ENCODE measurements at places on chromosomes 1 and 21. TPM values are rescaled to one million over a fixed set of nuclear protein-coding genes. Genes with fewer than 3 reads are reported as not detected.

DNA sequence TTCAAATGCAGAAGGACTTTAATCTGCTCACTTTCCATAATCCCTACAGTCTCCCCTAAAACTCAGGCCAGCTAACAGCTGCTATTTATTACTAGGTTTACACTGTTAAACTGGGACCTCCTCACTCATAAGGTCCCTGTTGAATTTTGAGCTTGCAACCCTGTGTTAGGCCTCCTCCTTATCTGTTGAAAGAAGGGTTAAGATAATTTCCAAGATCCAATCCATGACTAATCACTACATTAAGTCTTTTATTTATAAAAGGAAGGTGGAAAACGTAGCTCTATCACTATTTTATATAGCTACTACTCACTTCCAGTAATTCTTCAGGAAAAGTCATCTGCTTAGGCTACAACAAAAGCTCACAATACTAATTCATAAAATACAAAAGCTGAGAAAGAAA lies 79.5 kb downstream of the EVI5 start:
- H3K27me3 ChIP-seq, result no peaks in the 10 kb centered on the region
- H3K27ac ChIP-seq, result no peak overlapping the region
- H3K36me3 ChIP-seq, result no peaks in the 10 kb centered on the region
- H3K4me3 ChIP-seq, result no peak overlapping the region
- no peak for DNase-seq

GRCh38 chr1:97050506-97050905 lies 328.9 kb downstream of the PTBP2 start:
- H3K27ac ChIP-seq, result no peak overlapping the region
- DNase-seq, result peak; percentile 80
- no peaks in the 10 kb centered on the region for H3K36me3 ChIP-seq

DNA sequence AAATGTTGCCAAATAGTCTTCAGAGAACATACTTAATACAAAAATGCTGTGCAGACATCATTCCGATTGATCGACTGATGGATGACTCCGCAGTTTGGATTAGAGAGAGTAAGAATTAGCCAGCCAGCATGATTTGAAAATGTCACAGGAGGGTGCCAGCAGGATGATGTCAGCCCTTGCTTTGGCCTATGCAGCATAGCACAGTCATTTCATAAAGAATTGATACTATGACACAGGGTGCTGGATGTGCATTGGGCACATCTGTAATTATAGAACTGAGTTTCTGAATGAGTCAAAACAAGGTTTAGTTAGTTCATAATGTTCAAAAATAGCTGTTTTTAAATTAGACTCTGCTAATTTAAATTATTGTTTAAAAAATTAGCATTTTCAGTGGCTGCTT lies 21.6 kb upstream of the TRAF5 start:
- no peaks in the 10 kb centered on the region for H3K27me3 ChIP-seq
- DNase-seq, result no peak
- no peak overlapping the region for H3K4me3 ChIP-seq
- H3K27ac ChIP-seq, result no peak overlapping the region

TNFRSF25 gene
- total RNA-seq, result 9.5 TPM

GRCh38 chr21:45374826-45375455 lies 30.0 kb upstream of the COL18A1 start:
- DNase-seq, result no peak
- H3K4me3 ChIP-seq, result no peak overlapping the region
- no peaks in the 10 kb centered on the region for H3K27me3 ChIP-seq
- H3K36me3 ChIP-seq, result no peaks in the 10 kb centered on the region
- H3K4me1 ChIP-seq, result peaks cover 6% of the 10 kb centered on the region

DNA sequence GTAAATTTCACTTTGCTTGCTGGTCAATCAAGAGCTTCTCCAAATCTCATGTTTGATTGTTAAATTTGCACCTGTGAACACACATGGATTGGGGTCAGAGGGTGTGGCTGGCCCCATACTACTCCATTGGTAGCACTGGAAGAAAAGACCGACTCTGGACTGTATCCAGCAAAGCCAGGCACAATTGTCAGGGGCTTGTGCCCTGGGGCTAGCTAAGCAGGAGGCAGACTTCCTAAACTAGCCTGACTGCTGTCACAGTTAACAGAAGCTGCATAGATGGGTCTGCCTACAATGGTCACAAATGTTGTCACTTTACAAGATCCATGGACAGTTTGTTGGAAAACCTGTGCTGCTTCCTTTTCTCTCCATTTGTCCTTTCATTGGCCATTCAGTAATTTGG lies 421.0 kb downstream of the DSCAM start:
- no peak overlapping the region for H3K4me3 ChIP-seq
- peaks cover 3% of the 10 kb centered on the region for H3K4me1 ChIP-seq
- H3K27ac ChIP-seq, result no peak overlapping the region

FAM177B gene
- total RNA-seq, result 0.66 TPM

DNA sequence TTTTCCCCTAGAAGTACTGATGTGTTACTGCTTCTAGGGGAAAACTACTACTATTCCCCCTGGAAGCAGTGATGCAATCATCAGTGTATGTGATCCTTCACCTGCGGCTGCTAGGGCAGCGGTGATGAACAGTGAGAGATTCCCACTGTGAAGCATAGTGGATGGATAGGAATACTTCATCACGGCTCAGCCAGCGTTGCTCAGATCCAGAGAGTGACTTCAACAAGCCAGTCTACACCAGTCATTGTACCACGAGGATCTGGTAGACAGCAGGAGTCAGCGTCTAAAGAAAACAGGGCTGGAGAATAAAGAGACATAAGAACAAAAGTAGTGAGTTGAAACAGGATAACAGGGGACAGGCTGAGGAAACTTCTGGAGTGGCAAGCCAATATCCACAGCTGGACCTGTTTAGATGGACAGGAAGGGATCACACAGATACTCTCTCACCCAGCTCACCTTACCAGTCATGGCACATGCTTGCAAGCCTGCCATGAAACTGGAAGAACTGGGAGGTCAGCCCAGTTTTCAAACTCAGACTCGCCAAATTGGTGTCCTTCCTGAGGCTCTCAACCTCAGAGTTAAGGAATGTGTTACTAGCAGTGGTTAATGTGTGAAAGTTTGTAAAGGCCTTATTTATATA lies 42.4 kb upstream of the LRRC52 start:
- no peaks in the 10 kb centered on the region for H3K36me3 ChIP-seq
- no peaks in the 10 kb centered on the region for H3K27me3 ChIP-seq
- no peak overlapping the region for H3K4me3 ChIP-seq
- no peak overlapping the region for H3K27ac ChIP-seq
- no peak for DNase-seq
- H3K4me1 ChIP-seq, result no peaks in the 10 kb centered on the region

DNA sequence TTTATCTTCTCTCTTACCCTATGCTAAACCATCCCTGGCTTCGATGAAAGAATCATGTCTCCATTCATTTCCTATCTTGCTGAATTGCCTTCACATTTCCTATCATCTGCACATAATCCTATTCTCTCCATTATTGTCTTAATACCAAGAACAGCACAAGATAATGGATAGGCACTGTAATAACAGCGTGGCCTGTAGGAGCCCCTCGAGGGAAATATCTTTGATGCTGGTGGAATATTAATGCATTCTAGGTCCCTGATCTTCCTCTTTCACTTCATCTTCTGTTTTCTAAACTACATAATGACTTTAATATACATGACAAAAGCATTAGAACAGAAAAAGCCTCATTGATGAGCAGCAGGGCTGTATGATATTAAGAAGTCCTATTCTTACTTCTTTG lies 720.6 kb downstream of the RWDD3 start:
- no peaks in the 10 kb centered on the region for H3K4me1 ChIP-seq
- no peaks in the 10 kb centered on the region for H3K36me3 ChIP-seq
- H3K4me3 ChIP-seq, result no peak overlapping the region
- no peak overlapping the region for H3K27ac ChIP-seq
- DNase-seq, result no peak
- no peaks in the 10 kb centered on the region for H3K27me3 ChIP-seq

OR14A2 gene
- total RNA-seq, result not detected

GRCh38 chr1:218365226-218365999 lies 20.3 kb downstream of the TGFB2 start:
- no peak for DNase-seq
- peaks cover 10% of the 10 kb centered on the region for H3K36me3 ChIP-seq
- peaks cover 6% of the 10 kb centered on the region for H3K4me1 ChIP-seq

DNA sequence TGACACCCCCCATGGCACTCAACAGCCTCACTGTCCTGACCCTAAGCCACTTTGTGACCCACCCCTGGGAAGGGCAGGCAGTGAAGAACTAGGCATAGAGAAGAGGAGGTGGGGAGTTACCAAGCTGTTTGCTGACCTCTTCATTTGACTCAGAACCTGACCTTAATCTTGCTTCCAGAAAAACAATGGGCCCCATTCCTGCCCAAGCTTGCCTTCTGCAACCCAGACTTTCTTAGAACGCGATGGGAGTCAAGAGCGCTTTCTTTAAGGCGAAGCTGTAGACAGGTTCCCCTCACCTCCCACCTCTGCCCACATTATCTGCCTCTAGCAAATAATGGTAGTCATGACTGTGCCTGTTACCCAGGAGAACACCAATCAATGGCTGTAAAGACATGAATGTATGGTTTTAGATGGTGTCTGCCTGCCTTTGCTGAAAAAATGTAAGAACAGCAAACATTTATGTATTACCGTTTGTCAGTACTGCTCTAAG lies 8.2 kb upstream of the CBR3 start:
- no peaks in the 10 kb centered on the region for H3K36me3 ChIP-seq
- H3K4me1 ChIP-seq, result peaks cover 2% of the 10 kb centered on the region
- no peak overlapping the region for H3K27ac ChIP-seq
- no peak for DNase-seq
- no peak overlapping the region for H3K4me3 ChIP-seq

GRCh38 chr21:31446226-31446855 lies 102.3 kb upstream of the TIAM1 start:
- no peak for DNase-seq
- H3K4me3 ChIP-seq, result no peak overlapping the region
- no peaks in the 10 kb centered on the region for H3K27me3 ChIP-seq

ZMYM4 gene
- total RNA-seq, result 67.3 TPM

CRYAA gene
- not detected for total RNA-seq

- peaks cover 43% of the 10 kb centered on the region for H3K36me3 ChIP-seq
- no peaks in the 10 kb centered on the region for H3K27me3 ChIP-seq
- no peak overlapping the region for H3K4me3 ChIP-seq
- H3K4me1 ChIP-seq, result peaks cover 12% of the 10 kb centered on the region
- H3K27ac ChIP-seq, result peak overlapping the region; percentile 8
Measured at GRCh38 chr1:168085401-168085872, 51.3 kb downstream of the GPR161 start.

NBPF19 gene
- 26.4 TPM for total RNA-seq

DNA sequence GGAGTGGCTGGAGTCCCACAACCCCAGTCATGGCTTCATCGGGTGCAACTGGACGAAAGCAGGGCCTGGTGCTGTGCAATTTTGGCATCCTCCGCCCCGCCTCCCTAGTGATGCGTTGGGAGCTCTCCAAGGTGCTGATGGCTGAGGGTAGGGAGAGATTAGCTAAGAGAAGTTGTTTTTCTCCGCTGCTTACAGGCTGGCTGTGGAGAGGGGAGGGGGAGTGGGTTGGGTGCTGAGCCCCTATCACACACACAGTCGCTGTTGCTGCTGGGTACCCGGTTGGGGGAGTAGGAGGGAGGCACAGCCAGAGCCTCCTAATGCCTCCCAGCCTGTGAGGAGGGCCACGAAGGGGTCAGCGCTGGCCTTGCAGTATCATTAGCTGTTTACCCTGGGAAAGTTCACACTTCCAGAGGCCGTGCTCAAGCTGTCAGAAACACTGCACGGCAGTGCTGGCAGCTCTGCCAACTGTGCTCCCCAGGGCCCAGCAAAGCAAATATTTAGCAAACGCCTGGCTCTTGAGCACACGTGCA lies 110.0 kb downstream of the GRIK3 start:
- no peaks in the 10 kb centered on the region for H3K27me3 ChIP-seq
- peaks cover 32% of the 10 kb centered on the region for H3K4me1 ChIP-seq
- no peaks in the 10 kb centered on the region for H3K36me3 ChIP-seq
- H3K27ac ChIP-seq, result no peak overlapping the region

- no peaks in the 10 kb centered on the region for H3K27me3 ChIP-seq
- DNase-seq, result no peak
- H3K36me3 ChIP-seq, result peaks cover 2% of the 10 kb centered on the region
- no peak overlapping the region for H3K27ac ChIP-seq
Measured at GRCh38 chr1:53543130-53543777, 84.1 kb downstream of the DMRTB1 start.
